ENCODE measurements at places on chromosomes 6 and 20. TPM values are rescaled to one million over a fixed set of nuclear protein-coding genes. Genes with fewer than 3 reads are reported as not detected.
A peak's percentile ranks its signal among the peaks of the same experiment; 100 is the strongest.

The HTR1B gene
- 0.08 TPM for total RNA-seq

The TP53TG5 gene
- total RNA-seq = 0.36 TPM

The UBE2C gene
- 46.5 TPM for total RNA-seq

The ALDH5A1 gene
- total RNA-seq = 13.4 TPM

The ZHX3 gene
- 21.1 TPM for total RNA-seq

DNA sequence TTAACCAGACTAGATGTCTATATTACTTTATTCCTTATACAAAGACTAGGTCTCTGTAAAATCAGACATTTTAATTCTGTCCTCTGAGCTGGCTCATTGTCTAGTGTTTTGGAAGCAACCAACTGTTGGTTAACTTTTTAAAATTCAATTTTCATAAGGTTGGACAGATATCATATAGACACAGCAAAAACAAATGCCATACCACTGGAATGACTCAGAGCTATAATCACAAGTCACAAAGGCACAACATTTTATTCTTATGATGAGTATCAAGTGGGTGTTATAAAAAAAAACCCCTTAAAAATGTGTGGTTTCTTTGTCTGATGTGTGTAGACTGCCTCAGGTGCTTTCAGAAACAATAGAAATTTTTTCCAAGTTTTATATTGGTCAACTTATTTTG lies 296.2 kb upstream of the MARCKS start:
- peak; percentile 43 for ATAC-seq

DNA sequence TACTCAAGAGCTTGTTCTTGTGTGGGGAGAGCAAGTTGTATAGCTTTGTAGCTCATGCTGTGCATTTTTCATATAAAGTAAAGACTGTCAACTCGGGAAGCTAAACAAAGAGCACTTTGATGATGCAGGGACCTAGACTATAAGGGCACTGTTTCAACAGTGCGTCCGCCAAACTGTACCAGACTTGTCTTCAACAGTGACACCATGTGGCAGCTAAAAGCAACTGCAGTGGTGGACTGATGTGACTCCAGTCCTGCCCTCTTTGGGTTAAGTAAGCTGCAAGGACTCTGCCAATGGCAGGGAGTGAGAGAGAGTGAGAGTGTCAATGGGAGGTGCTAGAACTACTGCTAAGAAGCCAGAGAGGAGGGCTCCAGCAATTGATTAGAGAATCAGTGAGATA lies 48.1 kb upstream of the MC3R start:
- no peak for ATAC-seq

- ATAC-seq = no peak
These were observed 96.8 kb downstream of the HIVEP2 start for GRCh38 chr6:142848156-142848555.

- ATAC-seq = no peak
These were observed 178.3 kb downstream of the ZDHHC14 start for GRCh38 chr6:157559201-157559756.

- no peak for ATAC-seq
These were observed 6.1 kb upstream of the ZNFX1 start for GRCh38 chr20:49283703-49284625.

DNA sequence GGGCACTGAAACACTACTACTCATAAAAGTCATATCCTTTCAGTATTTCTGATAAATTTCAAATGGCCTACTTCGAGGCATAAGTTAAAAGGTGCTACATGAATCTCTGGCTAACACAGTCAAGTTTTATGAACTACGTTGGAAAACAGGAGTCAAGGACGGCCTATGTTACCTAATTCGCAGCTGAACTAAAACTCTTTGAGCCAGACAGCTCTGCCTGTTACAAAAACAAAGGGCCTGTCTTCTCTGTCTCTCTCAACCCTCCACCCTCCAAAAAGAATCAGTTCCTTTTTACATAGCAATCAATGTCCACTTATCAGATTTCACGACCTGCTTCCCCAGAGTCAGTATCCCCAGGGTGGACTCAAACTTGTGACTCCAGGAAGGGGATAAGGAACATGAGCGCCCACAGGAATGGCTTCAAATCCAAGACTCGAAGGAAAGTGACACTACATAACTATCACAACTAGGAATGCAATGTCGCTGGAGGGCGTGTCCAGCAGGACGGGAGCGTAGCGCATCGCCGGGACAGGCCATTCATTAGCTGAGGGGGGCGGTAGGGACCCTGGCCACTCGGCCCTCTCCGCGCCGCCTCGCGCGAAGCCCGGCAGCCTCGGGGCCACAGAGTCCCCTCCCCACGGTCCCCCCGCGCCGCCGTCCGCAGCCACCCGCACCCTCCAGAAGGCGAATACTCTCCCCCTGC lies 591 bp downstream of the IBTK start:
- ATAC-seq = peak; percentile 27

- ATAC-seq = no peak
These were observed 97.8 kb downstream of the PLEKHG1 start for GRCh38 chr6:150697515-150697914.

GRCh38 chr6:118787724-118788423 lies 106.1 kb upstream of the ASF1A start:
- ATAC-seq = no peak
